ENCODE measurements at places on chromosomes 12 and 14.

GRCh38 chr14:88682495-88683114 is 110.1 kb downstream of the EML5 start:
- no peak for DNase-seq

- no peak for DNase-seq
Measured at GRCh38 chr14:91417120-91417982, at the start of gene CCDC88C. Gene CCDC88C, minus strand, starts transcription at chr14:91417820. Its CDS starts 130 bp downstream, at chr14:91417690.

DNA sequence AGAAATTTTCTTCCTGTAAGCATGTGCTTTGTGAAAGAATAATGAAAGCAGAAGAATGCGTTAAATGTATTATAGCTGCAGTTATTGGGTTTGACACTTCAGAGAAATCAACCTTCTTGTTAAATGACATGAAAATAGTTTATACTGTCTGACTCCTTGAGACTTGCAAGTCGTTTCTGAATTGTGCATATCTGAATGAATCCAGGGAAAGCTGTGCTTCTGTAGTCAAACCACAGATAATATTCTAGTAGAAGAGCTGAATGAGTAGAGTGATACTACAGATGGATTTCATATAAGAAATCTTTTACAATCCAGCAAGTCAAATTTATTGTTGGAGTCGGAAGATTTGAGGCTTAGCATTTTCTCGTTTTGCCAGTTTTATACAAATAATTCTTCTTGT is 343.3 kb downstream of the RAD51B start:
- DNase-seq: no peak

DNA sequence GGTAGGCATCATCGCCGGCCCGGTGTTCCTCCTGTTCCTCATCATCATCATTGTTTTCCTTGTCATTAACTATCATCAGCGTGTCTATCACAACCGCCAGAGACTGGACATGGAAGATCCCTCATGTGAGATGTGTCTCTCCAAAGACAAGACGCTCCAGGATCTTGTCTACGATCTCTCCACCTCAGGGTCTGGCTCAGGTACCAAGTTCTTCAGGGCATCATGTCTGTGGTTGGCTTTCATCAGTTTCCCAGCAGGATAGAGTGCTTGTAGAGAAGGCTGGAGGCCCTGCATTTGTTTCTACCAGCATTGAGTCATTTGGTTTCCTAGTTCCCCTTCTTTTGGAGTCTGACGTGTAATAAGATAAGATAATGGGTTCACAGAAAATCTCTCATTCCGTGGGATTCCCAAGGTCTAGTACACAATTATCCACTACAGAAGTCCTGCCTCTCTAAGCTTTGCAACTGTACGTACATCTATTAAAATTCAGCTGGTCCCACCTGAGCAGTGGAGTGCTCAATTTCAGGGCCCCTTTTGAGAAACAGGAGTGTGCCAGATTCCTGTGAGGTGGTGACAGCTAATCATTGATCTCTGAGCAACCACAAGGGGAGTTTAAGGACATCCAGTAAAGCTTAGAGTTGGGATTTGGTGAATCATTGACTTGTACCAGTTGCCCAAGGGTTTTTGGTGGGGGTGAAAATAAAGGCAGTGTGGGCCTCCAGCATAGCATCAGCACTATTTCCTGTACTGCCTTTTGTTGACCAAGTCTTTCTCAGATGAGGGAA is 25.1 kb downstream of the ACVR1B start:
- DNase-seq: peak; percentile 59

DNA sequence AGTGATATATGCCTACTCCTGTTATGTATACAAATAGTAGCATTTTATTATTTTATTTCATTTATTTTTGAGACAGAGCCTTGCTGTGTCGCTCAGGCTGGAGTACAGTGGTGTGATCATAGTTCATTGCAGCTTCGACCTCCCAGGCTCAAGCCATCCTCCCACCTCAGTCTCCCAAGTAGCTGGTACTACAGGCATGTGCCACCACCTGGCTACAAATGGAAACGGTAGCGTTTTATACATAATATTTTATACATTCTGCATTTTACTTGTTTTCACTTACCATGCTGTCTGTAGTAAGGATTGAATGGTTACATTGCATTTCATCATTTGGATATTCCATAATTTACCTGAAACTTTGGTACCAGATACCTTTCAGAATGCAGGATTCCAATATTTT is 14.1 kb downstream of the C1R start:
- no peak for DNase-seq

DNA sequence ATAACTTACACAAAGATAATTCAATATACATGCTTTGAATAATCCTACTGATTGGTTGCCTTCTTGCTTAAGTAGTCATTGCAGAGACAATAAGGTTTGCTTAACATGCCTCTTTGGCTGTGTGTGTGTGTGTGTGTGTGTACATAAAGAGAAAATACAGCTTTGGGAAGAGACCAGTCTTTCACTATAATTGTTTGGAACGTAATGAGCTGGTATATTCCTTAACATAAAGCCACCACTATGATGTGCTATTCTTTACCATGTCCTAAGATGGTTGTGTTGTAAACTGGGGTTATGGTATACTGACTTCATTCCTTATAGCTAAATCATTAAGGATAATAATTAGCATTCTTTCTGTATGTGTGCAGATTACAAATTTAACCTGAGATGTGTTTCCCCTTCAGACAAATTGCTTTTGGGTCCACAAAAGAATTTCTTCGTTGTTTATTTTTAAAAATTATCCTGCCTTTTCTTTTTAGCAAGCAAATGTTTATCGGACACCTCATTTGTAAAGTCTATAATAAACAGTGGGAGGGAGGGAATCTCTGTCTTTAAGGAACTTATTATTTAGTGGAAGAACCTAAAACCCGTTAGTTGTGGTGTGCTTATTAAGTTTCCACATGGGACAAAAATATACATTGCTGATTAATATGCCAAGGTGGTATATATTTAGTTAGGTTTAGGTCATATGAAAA is 74.4 kb downstream of the TMX1 start:
- no peak for DNase-seq

DNA sequence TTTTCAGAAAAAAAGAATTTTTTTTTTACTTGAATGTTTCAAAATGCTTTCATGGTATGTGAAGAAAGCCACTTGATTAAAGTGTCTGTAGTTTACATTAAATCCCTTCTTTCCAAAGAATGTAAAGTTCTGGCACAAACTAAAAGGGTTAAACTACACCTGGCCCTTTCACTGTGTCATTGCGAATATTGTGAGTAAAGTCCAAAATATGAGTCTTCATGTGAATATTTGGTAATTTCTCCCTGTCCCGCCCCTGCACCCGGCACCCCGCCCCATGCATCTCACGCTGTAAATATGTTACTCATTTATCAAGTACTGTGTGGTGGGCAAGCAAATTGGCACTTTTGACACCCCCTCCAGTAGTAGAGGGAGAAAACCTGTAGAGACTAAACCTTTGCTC is 274.7 kb downstream of the TTC6 start:
- DNase-seq: no peak

- no peak for DNase-seq
Measured at GRCh38 chr14:24274101-24274543, 2.7 kb upstream of the RABGGTA start.

- DNase-seq: no peak
Measured at GRCh38 chr14:74240794-74241651, 1.8 kb downstream of the VSX2 start.

DNA sequence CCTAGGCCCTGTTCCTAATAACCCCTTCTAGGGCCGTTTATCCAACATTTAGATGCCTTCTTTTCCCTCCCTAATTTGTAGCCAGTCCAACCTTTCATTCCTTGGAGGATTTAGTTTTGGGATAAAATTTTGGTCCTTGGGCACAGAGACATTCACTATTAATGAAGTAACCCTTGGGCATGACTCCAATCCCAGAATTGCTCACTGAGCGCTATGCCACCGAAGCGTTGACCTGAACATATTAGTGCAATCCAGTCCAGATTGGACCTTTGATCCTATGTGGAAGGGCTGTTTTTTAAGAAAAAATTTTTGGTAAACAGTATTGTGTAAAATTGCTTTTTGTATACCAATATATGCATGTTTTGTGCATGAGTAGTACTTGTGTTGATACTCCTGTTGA is 10.0 kb downstream of the DACT1 start:
- DNase-seq: no peak

Data from AG10803 (cell line).